ENCODE measurements at places on chromosomes 1 and 21.

- DNase-seq: no peak
These were observed 9.2 kb upstream of the QSOX1 start for GRCh38 chr1:180145446-180145845.

DNA sequence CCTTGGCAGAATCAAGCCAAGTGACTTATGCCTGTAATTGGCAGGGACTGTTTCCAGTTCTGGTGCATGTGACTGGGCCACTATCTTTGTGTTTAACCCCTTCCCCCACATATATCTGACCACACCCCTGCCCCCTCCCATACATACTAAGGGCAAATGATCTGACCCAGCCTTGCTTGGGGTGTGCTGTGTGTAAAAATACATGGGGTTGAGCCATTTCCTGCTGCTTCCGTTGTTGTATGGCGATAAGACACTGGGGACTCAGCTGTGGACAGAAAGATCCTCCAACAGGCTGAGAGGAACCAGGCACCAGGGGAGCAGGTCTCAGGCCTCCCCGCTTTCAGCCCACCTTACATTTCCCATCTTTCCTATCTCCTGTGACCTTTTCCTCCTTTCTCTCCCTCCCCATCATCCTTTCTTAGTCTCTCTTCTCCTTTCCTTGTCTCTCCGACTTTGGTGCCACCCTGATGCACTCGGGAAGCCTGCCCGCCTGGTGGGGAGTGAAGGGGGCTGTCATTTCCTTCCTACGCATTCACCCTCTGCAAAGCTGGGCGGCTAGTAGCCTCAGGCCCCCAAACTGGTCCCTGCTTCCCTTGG, 39.7 kb downstream of the TMCC2 start:
- no peak for DNase-seq

DNA sequence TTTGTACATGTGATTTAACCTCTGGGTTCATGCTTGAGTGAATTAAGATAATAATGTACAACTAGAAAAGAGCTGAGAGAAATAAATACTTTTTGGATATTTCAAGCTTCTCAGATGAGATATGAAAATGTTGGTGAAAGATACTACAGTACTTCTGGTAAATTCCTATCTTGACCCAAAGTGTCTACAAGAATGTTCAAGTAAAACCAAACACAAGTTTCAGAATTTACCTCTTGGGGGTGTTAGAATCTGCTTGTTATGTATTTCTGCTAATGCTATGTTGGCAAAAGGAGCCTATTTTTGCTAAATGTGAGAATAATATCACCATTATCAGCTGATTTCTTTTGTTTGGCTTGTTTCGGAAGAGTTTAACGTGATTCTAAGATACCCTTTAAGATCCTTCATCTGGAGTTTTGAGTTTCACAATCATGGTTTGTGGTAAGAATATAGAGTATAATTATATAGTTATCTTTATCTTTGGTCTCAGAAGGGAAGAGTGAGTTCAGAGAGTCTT, 388.5 kb downstream of the LMO4 start:
- no peak for DNase-seq

- DNase-seq: no peak
These were observed 34.5 kb upstream of the RALGPS2 start for GRCh38 chr1:178690496-178690895.

DNA sequence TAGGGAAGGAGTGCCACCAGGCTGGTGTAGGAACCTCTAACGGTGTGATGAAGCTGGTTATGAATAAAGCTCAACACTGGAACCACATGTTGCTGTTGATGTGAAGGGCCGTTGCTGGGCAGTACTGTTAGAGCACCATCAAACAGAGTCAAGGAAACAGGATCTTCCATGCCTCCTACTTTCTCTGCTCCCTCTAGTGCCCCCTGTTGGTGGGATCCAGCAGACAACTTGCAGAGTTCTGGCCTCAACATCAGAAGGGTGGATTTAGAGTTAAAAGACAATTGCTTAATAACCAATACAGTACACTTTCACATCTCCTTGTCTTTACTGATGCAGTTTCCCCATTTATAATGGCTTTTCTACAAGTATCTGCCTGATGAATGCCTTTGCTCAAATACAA, 336.4 kb downstream of the NTNG1 start:
- DNase-seq: no peak

DNA sequence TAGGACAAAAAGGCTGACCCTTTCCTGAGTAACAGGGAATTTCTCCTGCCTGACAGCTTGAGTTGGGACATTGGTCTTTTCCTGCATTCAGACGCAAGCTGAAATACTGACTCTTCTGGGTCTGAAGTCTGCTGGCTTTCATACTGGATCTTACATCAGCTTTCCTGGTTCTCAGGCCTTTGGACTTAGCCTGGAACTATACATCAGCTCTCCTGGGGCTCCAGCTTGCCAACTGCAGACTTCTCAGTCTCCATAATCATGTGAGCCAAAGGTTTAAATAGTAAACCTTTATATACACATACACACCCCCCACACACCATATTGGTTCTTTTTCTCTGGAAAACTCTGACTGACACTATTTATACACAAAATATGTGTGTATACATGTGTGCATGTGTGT, 59.0 kb upstream of the KCND3 start:
- DNase-seq: no peak

- no peak for DNase-seq
These were observed at the start of gene WNT9A for GRCh38 chr1:227947676-227948492. WNT9A (minus strand) TSS chr1:227947932; CDS start chr1:227947887, 45 bp downstream.

Measured in caudate nucleus (tissue), 63 donors.